ENCODE measurements at places on chromosomes 3 and 15.

DNA sequence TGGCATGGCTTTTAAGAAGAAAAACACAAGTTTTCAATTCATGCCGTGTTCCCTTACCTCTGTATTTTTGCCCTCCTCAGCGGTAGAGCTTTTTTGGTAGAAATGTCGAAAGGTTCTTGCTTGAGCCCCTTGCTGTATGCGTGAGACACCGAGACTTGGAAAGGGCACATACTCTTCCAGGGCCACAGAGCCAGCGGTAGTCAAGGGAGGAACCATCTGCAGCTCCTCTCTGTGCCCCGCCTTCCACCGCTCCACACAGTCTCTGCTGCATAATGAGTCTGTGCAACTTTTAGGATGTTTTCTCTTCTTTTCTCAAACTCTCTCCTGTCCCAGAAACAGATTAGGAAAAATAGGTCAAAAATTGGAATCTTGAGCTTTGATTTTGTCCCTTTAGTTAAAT is 77.5 kb downstream of the LPP start:
- DNase-seq, result no peak

- DNase-seq, result no peak
Observed at GRCh38 chr3:29067007-29067406, 213.9 kb upstream of the RBMS3 start.

DNA sequence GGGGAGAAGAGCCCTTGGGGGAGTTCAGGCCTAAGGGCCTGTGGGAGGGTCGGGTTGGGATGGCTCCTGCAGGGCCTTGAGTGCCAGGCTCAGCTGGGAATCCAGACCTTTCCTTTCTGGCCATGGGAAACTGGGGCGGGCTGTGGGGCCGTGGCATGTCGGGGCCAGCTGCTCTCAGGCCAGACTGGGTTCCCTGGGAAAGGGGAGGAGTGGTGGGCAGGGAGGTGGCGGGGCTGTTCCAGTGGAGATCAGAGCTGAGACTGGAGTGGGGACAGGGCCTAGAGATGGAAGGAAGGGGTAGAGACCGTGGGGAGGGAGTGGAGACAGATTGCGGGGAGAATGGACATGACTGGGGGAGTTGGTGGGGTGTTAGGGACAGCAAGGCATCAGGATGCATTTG is 20.3 kb downstream of the FBLN2 start:
- DNase-seq, result no peak

GRCh38 chr3:32897981-32898623 is 53.3 kb upstream of the CCR4 start:
- DNase-seq, result no peak

- no peak for DNase-seq
Observed at GRCh38 chr3:11791339-11792200, 55.1 kb downstream of the TAMM41 start.

- no peak for DNase-seq
Observed at GRCh38 chr3:94714194-94714593, 651.3 kb downstream of the NSUN3 start.

DNA sequence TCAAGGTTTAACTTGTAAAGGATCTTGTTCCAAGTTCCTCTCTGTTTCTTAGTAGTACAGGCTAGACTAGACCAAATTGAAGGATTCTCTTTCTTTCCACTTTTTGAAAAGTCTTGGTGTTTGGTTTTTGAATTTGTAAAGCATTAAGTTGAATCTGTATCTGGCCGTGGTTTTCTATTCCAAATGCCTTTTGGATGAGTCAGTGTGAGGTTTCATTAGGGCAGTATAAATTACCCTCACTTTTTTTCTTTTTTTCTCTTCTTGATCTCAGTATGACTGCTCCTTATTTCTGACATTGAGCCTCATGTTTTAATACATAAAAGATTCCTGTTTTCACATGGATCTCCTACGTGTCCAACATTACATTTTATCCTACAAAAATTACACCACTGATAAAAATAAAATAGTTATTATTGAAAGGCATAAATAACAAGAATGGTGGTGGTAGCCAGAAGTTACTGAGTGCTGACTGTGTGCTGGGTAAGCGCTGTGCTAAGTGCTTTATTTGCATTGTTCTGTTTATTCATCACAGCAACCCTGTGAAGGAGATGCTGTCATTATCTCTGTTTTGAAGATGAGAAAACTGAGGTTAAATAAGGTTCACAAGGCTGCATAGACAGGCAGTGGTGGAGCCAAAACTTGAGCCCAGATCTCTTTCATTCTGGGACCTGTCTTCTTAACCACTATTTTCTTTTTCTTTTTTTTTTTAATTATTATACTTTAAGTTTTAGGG is 48.3 kb downstream of the MITF start:
- no peak for DNase-seq

- DNase-seq, result no peak
Observed at GRCh38 chr15:60026555-60026954, 22.4 kb downstream of the FOXB1 start.

GRCh38 chr15:49620199-49620598 is 419 bp downstream of the FAM227B start:
- DNase-seq, result no peak

DNA sequence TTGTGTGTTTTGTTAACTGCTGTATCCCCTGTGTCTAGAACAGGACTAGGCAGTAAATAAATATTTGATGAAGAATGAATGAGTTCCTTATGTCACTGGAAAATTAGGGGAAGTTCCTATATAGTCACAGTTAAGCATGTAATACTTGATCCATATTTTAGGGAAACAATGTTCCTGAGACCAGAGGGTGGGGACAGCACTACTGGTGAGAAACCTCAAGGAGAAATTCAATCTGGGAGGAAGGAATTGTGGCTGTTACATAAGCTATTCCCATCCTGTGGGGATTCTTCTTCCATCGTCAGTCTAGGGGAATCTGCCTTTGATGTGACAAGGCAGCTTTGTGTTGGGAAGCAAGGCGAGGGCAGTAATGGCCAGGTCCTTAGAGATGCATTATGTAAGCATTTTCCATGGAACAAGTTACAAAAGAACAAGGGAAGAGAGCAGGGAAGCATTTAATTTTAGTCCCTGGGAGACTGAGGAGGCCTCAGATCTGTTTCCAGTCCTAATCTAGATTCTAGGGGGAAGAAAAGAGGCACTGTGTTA is 219.3 kb upstream of the TTC14 start:
- no peak for DNase-seq

DNA sequence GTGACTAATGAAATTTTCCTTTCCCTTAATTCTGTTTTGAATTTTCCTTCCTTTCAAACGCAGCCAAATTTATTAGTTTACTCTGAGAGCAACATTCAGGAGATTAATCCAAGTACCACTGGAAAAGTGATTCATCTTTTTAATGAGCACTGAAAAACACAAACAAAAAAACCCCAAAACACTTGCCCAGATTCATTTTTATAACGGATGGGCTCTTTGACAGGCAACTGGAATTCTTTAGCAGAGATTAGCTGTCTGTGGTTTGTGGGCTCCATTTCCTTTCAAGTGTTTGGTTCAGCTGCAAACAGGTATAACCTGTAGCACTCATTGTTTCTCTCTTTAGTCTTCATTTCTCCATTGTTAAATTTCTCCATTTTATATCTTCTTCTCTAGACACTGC is 3.1 kb upstream of the POLR2M start:
- DNase-seq, result no peak

DNA sequence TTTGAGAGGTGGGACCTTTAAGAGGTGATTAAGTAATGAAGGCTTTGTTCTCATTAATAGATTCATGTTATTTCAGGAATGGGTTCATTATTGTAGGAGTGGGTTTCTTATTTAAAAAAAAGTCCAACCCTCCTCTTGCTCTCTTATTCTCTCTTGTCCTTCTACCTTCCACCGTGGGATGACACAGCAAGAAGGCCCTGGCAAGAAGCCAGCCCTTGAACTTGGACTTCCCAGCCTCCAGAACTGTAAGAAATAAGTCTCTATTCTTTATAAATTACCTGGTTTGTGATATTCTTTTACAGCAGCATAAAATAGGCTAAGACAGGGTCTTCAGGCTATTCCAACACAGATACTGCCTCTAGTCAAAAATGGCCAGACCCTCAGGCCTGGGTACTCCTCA is 62.2 kb downstream of the MYLK start:
- DNase-seq, result no peak

GRCh38 chr3:97954228-97954827 is 17.9 kb downstream of the RIOX2 start:
- no peak for DNase-seq

DNA sequence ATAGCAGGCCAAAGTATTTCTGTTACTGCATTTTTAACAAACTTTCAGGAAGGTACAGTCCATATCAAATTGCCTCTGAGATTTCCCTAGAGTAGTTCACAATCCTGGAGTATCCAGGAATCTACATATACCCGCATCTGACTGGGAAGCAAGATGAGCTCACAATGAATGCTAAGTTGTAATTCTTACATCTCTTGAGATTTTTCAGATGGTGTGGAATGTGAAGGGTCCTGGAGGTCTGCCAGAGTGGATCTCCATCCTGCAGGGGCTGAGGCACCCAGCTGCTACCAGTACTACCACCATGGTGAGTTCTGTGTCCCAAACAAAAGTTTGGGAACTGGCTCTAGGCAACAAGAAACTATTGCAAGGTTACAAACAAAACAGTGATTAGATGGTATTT is 156.7 kb upstream of the CCDC54 start:
- DNase-seq, result no peak

- DNase-seq, result no peak
Observed at GRCh38 chr3:30457081-30457480, 149.3 kb upstream of the TGFBR2 start.

GRCh38 chr15:38714309-38715072 is 149.9 kb upstream of the RASGRP1 start:
- no peak for DNase-seq

GRCh38 chr3:14166877-14167603 is 11.4 kb downstream of the XPC start:
- no peak for DNase-seq

GRCh38 chr3:173253471-173253870 is 112.4 kb upstream of the SPATA16 start:
- DNase-seq, result no peak

- DNase-seq, result no peak
Observed at GRCh38 chr3:139473155-139473771, 3.1 kb downstream of the RBP2 start.

DNA sequence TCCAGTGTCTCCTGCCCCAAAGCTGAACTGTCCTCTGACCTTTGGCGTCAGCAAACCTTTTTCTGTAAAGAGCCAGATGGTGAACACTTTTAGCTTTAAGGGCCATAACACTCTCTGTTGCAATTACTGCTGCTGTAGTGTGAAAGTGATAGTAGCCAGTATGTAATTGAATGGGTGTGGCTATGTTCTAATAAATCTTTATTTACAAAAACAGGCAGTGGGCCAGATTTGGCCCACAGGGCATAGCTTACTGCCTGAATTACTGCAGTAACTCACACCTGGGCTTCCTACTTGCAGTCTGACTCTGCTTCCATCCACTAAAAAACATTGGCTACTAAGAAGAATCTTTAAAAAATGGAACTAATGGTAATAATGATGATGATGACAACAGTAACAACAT is 68.0 kb upstream of the SLC6A11 start:
- DNase-seq, result no peak

GRCh38 chr3:2360815-2361214 is 262.1 kb downstream of the CNTN4 start:
- DNase-seq, result no peak

GRCh38 chr15:32918547-32918946 is 200.7 kb downstream of the GREM1 start:
- DNase-seq, result no peak

DNA sequence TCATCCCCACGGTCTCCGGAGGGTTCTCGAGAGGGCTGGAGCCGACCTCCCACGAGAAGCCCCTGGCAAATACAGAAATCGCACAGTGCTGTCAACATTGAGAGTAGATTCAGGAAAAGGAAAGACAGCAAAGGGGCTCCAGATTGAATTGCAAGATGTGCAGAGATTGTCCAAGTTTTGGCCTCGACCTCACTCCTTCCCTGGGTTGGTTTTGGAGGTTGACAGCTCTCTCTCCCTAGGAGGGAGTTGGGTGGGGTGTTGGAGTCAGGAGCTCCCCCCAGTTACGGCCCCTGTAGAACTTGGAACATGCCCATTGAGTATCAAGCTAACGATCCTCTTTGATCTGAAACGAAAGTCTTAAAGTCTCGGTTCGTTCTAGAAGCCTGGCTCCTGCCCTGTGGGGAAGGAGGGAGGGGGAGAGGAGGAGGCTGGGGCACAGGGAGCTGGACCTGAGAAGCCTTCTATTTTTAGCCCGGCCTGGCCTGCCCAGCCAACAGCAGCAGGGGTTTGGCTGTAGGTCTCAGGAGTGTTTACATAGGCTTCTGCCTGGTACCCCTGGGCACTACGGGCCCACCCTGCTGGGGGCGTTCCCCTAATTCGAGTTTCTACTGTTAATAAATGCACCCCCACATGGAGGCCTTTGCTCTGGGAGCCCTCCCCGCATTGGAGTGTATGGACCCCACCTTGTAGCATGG is 672 bp upstream of the KY start:
- no peak for DNase-seq

- DNase-seq, result no peak
Observed at GRCh38 chr3:54047568-54047967, 74.8 kb upstream of the CACNA2D3 start.

- DNase-seq, result no peak
Observed at GRCh38 chr3:48412375-48413001, 17.4 kb downstream of the PLXNB1 start.

DNA sequence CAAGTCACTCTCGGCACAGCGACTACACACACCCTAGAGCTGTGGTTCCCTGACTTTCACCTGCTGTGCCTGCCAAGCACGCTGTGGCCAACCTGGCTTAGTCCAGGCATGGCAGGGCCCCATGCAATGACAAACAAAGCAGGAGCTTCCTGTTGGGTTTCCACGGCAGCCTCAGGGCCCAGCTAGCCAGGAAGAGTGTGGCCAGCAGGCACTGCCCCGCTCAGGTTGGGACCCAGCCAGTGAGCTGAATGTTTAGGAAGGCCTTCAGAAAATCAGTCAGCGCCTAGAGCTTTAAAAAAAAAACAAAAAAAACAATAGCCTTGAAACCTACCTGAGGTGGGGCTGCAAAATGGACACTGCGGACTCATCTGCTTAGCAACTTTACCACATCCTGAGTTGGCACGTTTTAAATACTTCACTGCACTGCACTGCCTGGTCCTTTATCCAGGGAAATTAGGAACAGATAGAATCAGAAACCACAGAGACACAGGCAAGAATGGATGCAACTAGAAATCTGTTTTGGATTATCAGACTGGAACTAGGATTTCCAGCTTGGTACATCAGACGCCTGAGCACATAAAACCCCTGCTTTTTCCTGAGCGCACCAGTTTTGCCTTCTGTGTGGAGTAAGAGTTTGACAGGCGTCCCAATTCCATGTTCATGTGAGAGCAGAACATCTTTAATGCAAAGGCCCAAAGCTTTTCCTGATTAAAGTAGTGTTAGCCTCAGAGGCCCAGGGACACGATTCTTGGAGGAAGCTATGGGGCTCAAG is 36.2 kb upstream of the LDHAL6B start:
- no peak for DNase-seq

- no peak for DNase-seq
Observed at GRCh38 chr3:189488241-189488767, 142.9 kb upstream of the TP63 start.

DNA sequence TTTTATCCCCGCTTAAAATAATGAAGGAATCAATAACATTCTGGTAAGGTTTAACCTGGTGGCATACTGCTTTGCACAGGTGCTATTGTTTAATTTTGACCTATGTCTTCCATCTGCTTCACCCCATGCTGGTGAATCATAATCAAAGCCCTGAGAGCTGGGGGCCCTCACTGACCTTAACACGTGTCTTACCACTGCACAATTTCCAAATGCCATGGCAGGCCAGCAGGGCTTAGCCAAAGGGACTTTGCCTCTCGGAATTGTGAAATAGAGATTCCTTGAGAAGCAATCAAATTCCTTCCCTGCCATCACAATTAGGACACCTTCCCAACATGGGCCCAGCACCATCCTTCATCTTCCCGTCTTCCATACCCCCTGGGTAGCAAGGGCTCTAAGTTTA is 242.6 kb upstream of the THBS1 start:
- DNase-seq, result no peak
